ENCODE measurements at places on chromosomes 5 and 9. TPM values are rescaled to one million over a fixed set of nuclear protein-coding genes. Genes with fewer than 3 reads are reported as not detected.
A peak's percentile ranks its signal among the peaks of the same experiment; 100 is the strongest.

NKD2 gene
- total RNA-seq: 7.9 TPM

PCDHA9 gene
- total RNA-seq: 0.36 TPM

JAKMIP2 gene
- total RNA-seq: 13.4 TPM

NME5 gene
- total RNA-seq: 0.89 TPM

SPATA31C1 gene
- total RNA-seq: not detected

IGIP gene
- total RNA-seq: 0.33 TPM

RGS14 gene
- 24.4 TPM for total RNA-seq

GRCh38 chr9:97510797-97511654 lies 9.6 kb downstream of the TMOD1 start:
- H3K4me3 ChIP-seq: no peak overlapping the region
- H3K4me1 ChIP-seq: peaks cover under 1% of the 10 kb centered on the region
- H3K27me3 ChIP-seq: no peaks in the 10 kb centered on the region
- DNase-seq: peak; percentile 7
- no peak overlapping the region for H3K27ac ChIP-seq
- H3K36me3 ChIP-seq: no peaks in the 10 kb centered on the region

DNA sequence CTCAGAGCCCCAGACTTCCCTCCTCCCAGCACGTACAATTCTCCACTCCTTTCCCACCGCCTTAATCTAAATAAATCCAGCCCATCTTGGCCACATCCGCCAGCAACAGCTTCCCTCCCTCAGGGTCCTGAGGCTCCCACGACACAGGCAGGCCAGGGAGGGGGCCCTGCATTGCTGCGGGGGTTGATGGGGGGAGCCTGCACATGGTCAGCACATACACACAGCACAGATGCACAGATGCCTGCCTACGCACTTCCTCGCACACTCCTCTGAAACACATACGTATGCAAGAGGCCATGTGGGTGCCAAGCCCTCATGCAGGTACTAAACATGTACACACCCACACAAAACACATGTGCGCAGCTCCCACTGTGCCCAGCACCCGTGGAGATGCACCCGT lies 14.8 kb downstream of the PDGFRB start:
- H3K4me1 ChIP-seq: peaks cover 45% of the 10 kb centered on the region
- no peak for DNase-seq
- H3K27ac ChIP-seq: no peak overlapping the region
- no peak overlapping the region for H3K4me3 ChIP-seq

DNA sequence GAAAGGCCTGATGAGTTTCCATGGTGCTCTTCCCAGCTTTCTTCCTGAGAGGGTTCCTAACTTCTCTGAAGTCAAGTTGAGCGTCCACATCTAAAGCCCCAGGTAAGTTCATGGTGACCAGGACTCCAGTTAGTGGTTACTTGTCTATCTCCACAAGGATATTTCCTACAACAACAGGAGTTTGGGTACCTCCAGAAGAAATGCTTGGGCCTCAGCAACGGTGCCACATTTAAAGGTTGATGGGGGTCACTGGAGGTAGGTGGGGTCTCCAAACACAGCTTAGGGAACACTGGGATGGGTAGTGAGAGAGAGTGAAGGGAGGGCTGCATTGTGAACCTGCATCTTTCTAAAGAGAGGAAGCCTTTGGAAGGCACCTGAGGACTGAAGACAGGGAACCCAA lies 123.4 kb downstream of the BOD1 start:
- DNase-seq: no peak
- no peak overlapping the region for H3K27ac ChIP-seq
- no peaks in the 10 kb centered on the region for H3K27me3 ChIP-seq
- H3K36me3 ChIP-seq: no peaks in the 10 kb centered on the region
- no peaks in the 10 kb centered on the region for H3K4me1 ChIP-seq

GRCh38 chr5:147743012-147743411 lies 39.5 kb downstream of the JAKMIP2 start:
- H3K36me3 ChIP-seq: no peaks in the 10 kb centered on the region
- H3K27me3 ChIP-seq: no peaks in the 10 kb centered on the region
- no peaks in the 10 kb centered on the region for H3K4me1 ChIP-seq
- H3K4me3 ChIP-seq: no peak overlapping the region
- DNase-seq: no peak
- H3K27ac ChIP-seq: no peak overlapping the region

- peaks cover 8% of the 10 kb centered on the region for H3K36me3 ChIP-seq
- H3K27ac ChIP-seq: no peak overlapping the region
- H3K4me1 ChIP-seq: no peaks in the 10 kb centered on the region
- no peak for DNase-seq
These were observed 17.3 kb downstream of the VCAN start for GRCh38 chr5:83488821-83489220.

DNA sequence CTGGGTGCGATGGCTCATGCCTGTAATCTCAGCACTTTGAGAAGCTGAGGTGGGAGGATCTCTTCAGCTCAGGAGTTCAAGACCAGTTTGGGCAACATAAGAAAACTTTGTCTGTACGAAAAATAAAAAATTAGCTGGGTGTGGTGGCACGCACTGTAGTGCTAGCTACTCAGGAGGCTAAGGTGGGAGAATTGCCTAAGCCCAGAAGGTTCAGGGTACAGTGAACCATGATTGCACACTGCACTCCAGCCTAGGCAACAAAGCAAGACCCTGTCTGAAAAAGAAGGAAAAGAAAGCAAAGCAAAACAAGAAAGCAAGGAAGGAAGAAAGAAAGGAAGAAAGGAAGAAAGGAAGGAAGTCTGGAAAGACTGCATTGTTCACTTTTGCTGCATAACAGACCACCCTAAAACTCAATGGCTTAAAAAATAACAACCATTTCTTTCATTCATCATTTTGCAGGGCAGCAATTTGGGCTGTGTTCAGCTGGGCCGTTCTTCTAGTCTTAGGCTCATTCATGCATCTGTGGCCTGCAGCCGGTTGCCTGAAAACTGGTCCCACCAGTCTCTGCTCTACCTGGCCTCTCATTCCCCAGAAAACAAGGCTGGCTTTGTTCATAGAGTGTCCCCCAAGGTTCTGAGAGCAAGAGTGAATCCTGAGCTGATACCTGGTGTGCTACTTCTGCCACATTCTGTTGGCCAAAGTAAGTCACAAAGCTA lies 82.4 kb upstream of the MIER3 start:
- DNase-seq: no peak
- no peaks in the 10 kb centered on the region for H3K4me1 ChIP-seq
- H3K36me3 ChIP-seq: no peaks in the 10 kb centered on the region
- H3K4me3 ChIP-seq: no peak overlapping the region

DNA sequence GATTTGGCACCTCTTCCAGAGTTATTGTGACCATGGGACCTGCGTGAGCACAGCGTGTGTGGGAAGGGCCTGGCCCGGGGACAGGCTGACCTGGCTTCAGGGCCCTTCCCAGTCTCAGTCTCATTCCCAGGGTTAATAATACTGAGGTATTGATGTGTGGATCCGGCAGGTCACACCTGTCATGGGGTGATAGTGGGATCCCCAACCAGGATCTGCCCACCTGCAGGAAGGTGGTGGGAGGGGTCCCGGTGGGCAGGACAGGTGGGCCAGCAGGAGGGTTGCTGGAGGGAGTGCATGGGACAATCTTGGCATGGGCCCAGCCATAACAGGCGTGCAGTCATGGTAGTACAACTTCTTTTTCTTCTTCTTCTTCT lies 55.4 kb downstream of the COL15A1 start:
- no peaks in the 10 kb centered on the region for H3K36me3 ChIP-seq
- no peak overlapping the region for H3K27ac ChIP-seq
- H3K27me3 ChIP-seq: no peaks in the 10 kb centered on the region
- no peak for DNase-seq
